K562 (cell line): ENCODE measurements at places on chromosomes 7 and 10.

- no peak overlapping the region for H3K27ac ChIP-seq
- H3K27me3 ChIP-seq: no peaks in the 10 kb centered on the region
- no peak for DNase-seq
- no peaks in the 10 kb centered on the region for H3K4me1 ChIP-seq
- no peaks in the 10 kb centered on the region for H3K36me3 ChIP-seq
These were observed 13.7 kb upstream of the CD36 start for GRCh38 chr7:80624763-80625162.

DNA sequence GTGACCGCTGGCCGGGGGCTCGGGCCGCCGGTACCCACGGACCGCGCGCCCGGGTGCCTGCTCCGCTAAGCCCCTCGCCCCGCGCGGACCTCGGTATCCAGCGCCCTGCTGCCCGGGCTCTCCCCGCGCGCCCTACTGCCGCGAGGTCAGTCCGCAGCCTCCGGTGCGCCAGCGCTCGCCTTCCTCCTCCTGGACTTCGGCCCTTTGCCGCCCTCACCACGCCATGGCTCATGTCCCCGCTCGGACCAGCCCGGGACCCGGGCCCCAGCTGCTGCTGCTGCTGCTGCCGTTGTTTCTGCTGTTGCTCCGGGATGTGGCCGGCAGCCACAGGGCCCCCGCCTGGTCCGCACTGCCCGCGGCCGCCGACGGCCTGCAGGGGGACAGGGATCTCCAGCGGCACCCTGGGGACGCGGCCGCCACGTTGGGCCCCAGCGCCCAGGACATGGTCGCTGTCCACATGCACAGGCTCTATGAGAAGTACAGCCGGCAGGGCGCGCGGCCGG, 483 bp downstream of the GDF10 start:
- H3K4me3 ChIP-seq: no peak overlapping the region
- H3K4me1 ChIP-seq: peaks cover 11% of the 10 kb centered on the region
- no peaks in the 10 kb centered on the region for H3K36me3 ChIP-seq

- H3K27me3 ChIP-seq: no peaks in the 10 kb centered on the region
- H3K36me3 ChIP-seq: no peaks in the 10 kb centered on the region
- no peak overlapping the region for H3K4me3 ChIP-seq
- H3K27ac ChIP-seq: no peak overlapping the region
- no peaks in the 10 kb centered on the region; the same call in 1 of the 2 replicates for H3K4me1 ChIP-seq
These were observed 6.9 kb upstream of the HILPDA start for GRCh38 chr7:128448751-128449302.

DNA sequence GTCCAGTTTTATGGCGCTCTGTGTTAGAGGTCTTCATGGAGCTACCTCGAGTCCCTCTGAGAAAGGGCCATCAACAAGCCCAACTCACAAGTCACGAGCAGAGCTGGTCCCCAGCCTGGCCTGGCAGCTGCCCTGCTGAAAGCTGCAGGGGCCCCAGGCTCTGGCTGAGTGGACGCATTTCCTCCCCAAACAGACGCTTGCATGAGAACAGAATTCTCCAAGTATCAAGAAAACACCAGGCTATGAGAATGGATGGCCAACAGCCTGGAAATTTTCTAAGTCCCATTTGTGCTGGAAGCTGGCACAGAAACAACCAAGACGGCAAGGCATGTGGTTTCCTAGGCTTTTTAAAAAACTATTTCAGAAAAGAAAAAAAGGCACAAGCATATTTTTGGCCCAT, 114.8 kb downstream of the FAM53B start:
- DNase-seq: no peak
- no peak overlapping the region for H3K4me3 ChIP-seq
- H3K36me3 ChIP-seq: no peaks in the 10 kb centered on the region
- peaks cover 13% of the 10 kb centered on the region; the same call in 2 of the 3 replicates for H3K4me1 ChIP-seq

GRCh38 chr10:24091256-24091655, 117.7 kb upstream of the KIAA1217 start:
- no peaks in the 10 kb centered on the region for H3K4me1 ChIP-seq
- DNase-seq: no peak
- H3K4me3 ChIP-seq: no peak overlapping the region
- no peaks in the 10 kb centered on the region for H3K27me3 ChIP-seq
- no peaks in the 10 kb centered on the region for H3K36me3 ChIP-seq
- H3K27ac ChIP-seq: no peak overlapping the region

- no peak for DNase-seq
- peaks cover 77% of the 10 kb centered on the region for H3K27me3 ChIP-seq
- no peaks in the 10 kb centered on the region for H3K36me3 ChIP-seq
- H3K4me3 ChIP-seq: no peak overlapping the region
- peaks cover 26% of the 10 kb centered on the region for H3K4me1 ChIP-seq
- no peak overlapping the region for H3K27ac ChIP-seq
These were observed 448 bp upstream of the EVX1 start for GRCh38 chr7:27242154-27242553.

GRCh38 chr7:476736-477360, 42.8 kb downstream of the PDGFA start:
- no peak overlapping the region for H3K27ac ChIP-seq
- H3K27me3 ChIP-seq: no peaks in the 10 kb centered on the region
- no peak for DNase-seq
- no peaks in the 10 kb centered on the region for H3K36me3 ChIP-seq
- peaks cover 59% of the 10 kb centered on the region for H3K4me1 ChIP-seq
- H3K4me3 ChIP-seq: no peak overlapping the region

- H3K36me3 ChIP-seq: no peaks in the 10 kb centered on the region
- peaks cover 4% of the 10 kb centered on the region for H3K27me3 ChIP-seq
- H3K4me3 ChIP-seq: no peak overlapping the region
These were observed 237.4 kb upstream of the AUTS2 start for GRCh38 chr7:69360913-69361312.
